ENCODE measurements at places on chromosomes 2 and 18.

DNA sequence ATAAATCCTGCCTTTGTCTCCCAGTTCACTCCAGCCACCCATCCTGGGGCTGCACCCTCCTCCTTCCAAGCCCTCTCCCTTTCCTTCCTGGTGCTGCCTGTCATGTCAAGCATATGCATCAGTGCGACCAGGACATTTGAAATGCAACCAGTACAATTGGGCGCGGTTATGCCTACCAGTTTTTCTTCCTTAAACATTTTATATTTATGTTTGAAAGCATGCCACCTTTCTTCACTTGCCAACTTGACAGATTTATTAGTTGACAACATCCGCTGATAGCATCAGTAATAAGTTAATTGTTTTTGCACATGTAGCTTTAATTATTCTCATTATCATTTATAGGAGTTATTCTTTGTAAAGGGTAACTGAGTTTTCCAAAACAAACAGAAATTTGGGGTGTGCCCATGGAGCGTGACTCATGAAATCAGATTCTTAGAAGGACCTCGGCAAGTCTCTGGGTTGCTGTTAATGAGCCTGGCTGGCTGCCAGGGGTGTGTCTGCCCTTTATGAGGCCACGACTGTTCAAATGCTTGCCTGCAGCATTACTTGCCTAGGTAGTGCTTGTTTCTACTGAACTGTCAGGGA, 32.8 kb upstream of the IL1B start:
- DNase-seq: no peak

DNA sequence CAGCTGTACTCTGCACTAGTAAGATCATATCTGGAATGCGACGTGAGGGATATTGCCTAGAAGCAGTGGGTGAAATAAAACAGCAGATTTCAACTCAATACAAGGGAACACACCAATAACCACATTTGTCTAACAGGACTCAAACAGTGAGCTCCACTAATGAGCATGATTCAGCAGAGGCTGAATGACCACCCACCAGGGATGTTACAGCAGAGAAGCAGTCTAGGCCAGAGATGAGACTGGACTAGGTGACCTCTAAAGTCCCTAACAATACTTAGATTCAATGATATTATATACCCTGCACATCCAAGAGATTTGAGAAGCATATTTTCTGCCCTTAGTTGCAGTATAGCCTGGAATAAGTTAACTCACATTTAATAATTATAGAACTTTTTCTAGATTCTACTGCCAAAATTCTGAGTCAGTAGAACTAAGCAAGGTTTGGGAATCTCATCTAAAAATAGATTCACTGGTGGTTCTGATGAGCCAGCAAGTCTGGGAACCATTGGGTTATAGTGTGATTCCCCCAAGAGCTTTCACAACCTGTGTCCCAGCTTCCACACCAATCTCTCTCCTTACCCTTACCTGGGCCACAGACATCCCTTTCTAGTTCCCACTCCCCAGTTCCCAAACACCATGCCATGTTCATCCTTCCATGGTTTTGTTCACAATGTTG, 6.3 kb downstream of the THOC1 start:
- DNase-seq: no peak

- no peak for DNase-seq
Observed at GRCh38 chr2:118059919-118060478, 28.3 kb upstream of the INSIG2 start.

- DNase-seq: no peak
Observed at GRCh38 chr2:134377730-134378129, 123.9 kb downstream of the MGAT5 start.

GRCh38 chr2:56017784-56018183, 94.2 kb upstream of the EFEMP1 start:
- DNase-seq: no peak

DNA sequence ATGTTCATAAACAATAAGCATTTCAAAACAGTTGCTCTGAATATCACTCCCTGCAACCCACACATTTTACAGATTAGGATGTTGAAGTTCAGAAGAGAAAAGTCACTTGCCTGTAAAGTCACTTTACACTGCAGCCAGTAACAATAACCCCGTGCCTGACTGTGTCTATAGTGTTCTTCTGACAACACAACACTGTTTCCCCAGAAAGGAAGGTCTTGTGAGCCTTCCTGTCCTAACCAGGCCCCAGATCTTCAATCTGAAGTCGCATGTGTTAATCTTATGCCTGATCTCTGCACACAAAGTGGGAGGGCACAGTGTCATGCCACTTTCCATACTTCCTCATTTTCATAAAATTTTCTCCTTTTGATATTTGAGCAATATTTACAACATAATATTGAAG, 120.2 kb downstream of the FEZ2 start:
- DNase-seq: no peak

DNA sequence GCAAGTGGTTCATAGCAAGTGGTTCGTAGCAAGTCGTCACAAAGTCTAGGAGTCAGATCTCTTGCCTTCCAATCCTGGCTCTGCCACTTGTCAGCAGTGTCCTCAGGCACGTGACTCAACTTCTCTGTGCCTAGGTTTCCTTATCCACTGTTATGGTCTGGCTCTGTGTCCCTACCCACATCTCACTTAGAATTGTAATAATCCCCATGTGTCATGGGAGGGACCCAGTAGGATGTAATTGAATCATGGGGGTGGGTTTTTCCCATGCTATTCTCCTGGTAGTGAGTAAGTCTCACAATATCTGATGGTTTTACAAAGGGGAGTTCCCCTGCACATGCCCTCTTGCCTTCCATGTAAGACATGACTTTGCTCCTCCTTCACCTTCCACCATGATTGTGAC, 51.8 kb upstream of the AP1S3 start:
- DNase-seq: no peak

DNA sequence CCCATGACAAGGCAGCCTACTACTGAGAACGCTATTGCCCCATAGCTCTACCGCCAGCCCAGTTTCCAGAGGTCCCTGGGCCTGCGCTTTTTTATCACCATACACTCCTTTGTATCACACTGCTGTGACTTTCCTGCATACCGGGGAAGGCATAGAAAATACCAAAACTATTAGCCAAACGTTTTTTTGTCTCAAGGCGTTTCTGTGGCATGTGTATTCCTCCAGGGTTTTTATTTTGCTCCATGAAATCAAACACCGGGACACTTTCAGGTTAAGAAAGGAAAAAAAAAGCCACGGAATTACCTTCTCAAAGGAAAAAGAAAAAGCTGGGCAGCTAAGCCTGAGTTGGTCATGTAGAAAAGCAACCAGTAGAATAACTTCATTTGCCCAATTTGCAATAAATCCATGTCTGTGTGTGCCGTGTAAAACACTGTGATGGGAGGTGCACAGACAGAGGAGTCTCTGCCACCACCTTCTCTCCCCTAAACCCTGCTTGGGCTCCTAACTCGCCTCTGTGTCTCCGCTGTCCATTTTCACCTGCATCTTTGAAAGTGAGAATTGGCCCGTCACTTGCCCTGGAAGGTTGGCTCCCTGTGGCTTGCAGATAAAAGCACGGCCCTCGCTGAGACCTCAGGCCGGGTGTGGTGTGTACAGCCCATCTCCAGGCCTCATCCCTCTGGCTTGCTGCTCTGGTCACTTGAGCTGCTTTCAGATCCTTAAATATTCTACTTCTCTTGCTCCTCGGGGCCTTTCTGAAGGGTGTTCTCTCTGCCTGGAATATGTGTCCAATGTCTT, 1.7 kb downstream of the AMER3 start:
- no peak for DNase-seq

- no peak for DNase-seq
Observed at GRCh38 chr2:36589230-36589630, 8.7 kb downstream of the FEZ2 start.

GRCh38 chr2:137921105-137921880, 43.0 kb upstream of the HNMT start:
- no peak for DNase-seq

- DNase-seq: no peak
Observed at GRCh38 chr2:36869606-36870005, 96.7 kb downstream of the STRN start.

DNA sequence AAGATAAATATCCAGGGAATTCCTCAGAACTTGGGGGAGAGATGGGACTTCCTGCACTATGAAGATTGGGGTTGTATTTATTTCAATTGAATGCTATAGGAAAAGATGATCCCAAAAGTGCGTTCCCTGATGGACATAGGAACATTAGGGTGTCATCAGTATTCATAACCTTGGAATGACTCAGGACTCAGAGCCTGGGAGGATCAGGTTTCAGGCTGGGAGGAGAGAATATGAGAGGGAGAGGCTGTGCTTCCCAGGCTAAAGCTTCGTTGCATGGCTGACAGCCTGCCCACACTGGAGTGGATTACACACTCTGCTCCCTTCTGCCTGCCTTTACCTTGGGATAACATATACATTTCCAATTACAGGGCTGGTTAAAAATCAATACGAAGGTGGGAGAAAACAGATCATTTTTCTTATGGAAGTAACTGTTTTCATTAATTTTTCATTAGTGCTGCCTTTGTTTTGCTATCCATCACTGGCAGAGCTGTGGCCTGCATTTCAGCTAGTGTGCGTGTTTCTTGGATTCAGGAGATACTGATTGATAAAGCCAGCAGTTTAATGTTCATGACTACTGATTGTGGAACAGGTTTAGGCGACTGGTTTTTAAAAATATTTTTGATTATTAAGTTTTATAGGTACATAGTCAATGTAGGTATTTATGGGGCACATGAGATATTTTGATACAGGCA, 118.7 kb downstream of the KCTD1 start:
- DNase-seq: no peak

DNA sequence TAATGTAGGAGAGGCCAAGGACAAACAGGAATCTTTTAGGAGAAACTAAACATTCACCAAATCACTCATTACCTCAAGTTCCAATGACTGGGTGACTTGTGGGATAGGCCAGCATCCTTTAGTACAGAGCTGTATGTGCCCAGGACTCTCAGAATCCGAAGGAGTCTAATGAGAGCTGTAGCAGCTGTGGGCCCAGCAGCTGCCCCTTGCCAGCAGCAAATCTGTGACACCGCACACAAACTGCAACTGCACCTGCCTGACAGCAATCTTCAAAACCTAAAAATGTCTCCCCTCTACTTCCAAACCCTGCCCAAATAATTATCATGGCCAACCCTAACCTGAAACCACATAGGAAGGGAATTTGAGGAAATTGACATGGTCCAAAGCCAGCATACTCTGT, 44.5 kb upstream of the ACVR2A start:
- DNase-seq: no peak

- no peak for DNase-seq
Observed at GRCh38 chr2:136255127-136255526, 137.2 kb upstream of the CXCR4 start.

DNA sequence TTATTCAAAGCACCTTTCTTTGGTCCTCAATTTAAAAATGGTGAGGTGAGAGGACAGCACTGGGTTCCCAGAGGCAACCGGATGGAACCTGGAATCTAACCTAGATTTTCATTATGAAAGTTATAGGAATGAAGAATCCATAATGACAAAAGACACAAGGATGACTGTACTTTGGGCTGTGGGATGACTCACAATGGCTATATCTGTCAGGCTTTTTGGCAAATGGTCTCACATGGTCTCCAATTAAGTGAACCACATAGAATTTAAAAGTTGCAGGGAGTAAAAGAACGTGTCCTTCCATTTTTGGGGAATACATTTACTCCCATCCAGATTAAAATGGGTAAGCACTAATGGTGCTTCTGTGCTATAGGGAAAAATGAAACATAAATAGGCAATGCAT, 31.8 kb upstream of the LYPD1 start:
- DNase-seq: no peak

GRCh38 chr18:69999656-70000055, 52.0 kb upstream of the CD226 start:
- DNase-seq: no peak

GRCh38 chr18:61435064-61435652, 101.9 kb downstream of the CDH20 start:
- peak; percentile 12 for DNase-seq

- no peak for DNase-seq
Observed at GRCh38 chr2:241810307-241811200, 1.6 kb downstream of the NEU4 start.

- no peak for DNase-seq
Observed at GRCh38 chr2:46097714-46098480, 199.3 kb upstream of the EPAS1 start.

GRCh38 chr2:148475626-148476025, 168.9 kb upstream of the EPC2 start:
- no peak for DNase-seq

DNA sequence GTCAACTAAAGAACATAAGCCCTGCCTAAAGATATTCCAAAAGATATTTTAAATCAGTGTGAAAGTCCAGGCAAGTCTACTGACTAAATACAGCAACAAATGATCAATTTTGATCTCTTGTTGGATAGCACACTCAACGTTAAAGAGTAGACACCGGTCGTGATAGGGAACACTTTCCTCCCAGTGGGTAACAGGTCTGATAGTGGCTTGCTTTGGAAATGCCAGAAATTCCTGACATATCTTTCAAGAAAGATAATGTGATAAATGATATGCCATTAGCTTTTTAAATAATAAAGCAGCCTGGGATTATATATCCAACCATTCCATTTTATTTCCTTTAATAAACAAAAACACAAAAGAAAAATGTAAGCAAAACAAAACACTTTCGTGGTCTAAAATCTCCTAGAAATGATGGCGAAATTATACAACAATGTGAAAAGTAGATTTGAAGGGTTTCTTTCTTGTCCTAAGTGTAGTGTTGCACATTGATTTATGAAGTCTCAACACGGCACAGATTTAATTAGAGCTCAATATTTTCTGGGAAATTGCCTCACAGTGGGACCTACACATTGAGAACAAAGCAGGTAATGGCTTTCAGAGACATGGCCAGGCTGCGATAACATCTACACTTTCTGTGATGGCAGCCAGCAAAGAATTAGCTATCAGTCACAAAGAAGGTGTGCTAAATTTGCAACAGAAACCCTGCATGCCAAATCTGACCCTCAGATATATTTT, 158.6 kb downstream of the PPP1R1C start:
- DNase-seq: no peak

GRCh38 chr2:16911746-16912145, 246.1 kb upstream of the CYRIA start:
- DNase-seq: no peak

DNA sequence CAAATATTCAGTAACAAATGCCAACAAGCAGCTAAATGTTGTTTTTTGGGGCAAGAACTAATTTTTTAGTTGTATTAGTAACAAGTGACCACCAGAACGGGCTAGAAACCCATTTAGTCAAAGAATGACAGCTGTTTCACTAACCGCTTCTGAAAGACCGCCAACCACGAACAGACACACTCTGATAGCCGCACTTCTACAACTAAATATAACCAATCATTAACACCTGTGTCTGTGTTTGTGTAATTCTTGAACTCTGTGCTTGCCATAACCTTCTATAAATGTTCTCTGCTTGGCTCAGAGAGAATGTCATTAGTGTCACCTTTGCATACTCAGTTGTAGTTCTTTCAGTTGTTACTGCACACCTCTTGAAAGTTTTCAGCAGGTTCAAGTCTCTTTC, 526.3 kb upstream of the LRRTM1 start:
- DNase-seq: no peak

DNA sequence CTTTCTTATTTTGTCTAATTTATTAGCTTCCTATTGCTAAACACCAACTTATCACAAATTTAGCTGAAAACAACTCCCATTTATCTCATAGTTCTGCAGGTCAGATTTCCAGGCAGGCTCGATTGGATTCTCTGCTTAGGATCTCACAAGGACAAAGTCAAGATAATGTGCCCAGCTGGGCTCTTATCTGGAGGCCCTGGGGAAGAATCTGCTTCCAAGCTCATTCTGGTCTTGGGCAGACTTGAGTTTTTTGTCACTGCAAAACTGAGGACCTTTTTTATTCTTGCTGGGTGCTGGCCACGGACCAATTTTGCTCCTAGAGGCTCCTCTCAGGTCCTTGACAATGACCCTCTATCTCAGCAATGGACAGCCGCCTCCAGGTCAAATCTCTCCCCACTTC, 215.5 kb downstream of the TRIB2 start:
- DNase-seq: no peak
